ENCODE measurements at places on chromosomes 6 and 20.

- DNase-seq, result peak; percentile 86
Measured at GRCh38 chr6:158536084-158536890, 23.6 kb upstream of the TMEM181 start.

- DNase-seq, result no peak
Measured at GRCh38 chr6:15027472-15027871, 218.4 kb upstream of the JARID2 start.

GRCh38 chr20:9225879-9226278 is 157.0 kb downstream of the PLCB4 start:
- DNase-seq, result no peak

GRCh38 chr20:43662943-43663655 is 3.8 kb upstream of the MYBL2 start:
- DNase-seq, result no peak

GRCh38 chr20:18654448-18654773 is 66.6 kb downstream of the DTD1 start:
- DNase-seq, result no peak

DNA sequence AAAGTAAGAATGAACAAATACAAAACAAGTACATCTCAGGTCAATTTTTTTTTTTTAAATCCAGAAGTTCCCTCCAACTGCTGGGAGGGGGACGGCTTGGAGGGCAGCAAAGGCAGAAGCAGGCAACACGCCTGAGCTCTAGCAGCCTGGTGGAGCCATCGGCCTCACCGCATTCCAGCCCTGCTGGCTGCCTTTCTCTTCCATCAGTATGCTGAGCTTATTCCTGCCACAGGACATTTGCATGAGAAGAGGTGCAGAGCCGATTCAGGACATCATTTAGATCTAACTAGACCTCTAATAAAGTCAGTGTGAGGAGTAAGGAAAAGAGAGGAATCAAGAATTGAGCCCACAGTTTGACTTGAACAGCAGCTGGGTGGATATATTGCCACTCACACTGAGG is 318.8 kb downstream of the ZFAND3 start:
- DNase-seq, result no peak

DNA sequence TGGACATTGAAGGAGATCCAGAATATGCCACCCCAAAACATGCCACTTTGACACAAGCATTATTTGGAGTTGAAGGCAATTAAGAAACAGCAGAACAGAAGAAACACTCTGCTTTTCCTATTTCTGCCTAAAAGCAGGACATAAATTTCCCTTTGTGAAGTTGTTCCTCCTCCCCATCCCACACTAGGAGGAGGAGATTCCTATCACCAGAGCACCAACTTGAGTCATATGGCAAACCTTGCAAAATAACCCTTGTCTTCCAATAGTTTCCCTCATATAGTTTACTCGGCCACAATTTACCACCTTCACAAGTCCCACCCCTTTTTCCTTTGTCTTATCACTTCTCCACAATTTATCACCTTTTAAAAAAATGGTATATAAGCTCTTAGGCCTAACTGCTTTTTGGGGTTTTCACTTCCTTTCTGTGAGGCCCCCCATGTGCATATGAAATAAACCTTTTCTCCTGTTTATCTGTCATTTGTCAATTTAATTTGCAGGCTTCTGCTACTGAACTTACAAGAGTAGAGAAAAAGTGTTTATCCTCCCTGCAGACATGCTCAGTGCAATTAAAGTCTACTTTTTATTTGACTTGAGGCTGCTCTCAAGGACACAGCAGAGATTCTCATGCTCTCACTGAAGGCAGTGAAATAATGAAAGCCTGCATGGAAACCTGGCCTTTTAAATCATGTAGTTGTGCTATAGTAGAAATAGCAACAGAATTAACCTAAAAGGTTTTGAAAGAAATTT is 2.8 kb upstream of the RAB23 start:
- no peak for DNase-seq

Measured in activated CD8-positive, alpha-beta memory T cell treated with anti-CD3 and anti-CD28 coated beads for 24 hours (primary cell).